ENCODE measurements at places on chromosomes 7 and 10.

DNA sequence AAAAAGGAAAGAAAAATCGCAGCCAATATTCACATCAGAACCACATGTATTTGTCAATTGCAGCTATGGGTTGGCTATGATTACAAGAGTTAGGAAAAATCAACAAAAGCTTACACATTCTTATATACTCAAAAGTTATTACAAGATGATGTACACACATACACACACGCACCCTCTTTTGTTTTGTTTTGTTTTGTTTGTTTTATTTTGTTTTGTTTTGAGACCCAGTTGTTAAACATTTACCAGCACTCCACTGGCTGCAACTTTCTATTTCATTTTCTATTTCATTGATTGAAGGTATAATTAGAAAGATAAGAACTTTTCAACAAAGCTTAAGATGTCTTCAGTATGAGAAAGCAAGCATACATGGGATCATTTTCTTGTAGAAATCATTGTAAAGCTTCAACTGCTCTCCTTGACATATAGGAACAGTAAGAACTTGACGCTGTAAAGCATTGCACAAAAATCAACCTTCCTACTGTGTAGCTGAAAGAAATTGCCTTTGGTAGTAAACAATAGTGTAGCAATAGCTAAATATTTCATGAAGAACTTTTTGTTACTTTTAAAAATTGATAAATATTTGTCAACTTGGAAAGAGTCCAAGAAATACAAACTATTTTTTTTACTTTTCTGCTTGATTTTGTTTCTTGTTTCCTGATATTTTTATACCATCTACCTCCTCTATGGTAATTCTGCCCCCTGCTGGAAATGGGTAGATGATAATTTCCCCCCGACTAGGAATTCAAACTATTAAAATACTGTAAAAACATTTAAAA lies 205.9 kb downstream of the MBL2 start:
- no peaks in the 10 kb centered on the region for H3K4me1 ChIP-seq
- no peak overlapping the region for H3K27ac ChIP-seq
- no peak overlapping the region for H3K4me3 ChIP-seq
- no peak for DNase-seq
- no peaks in the 10 kb centered on the region for H3K36me3 ChIP-seq

- no peaks in the 10 kb centered on the region for H3K27me3 ChIP-seq
- H3K4me1 ChIP-seq, result no peaks in the 10 kb centered on the region
- DNase-seq, result no peak
- H3K36me3 ChIP-seq, result no peaks in the 10 kb centered on the region
- no peak overlapping the region for H3K27ac ChIP-seq
Observed at GRCh38 chr10:58319599-58319998, 15.2 kb upstream of the UBE2D1 start.

DNA sequence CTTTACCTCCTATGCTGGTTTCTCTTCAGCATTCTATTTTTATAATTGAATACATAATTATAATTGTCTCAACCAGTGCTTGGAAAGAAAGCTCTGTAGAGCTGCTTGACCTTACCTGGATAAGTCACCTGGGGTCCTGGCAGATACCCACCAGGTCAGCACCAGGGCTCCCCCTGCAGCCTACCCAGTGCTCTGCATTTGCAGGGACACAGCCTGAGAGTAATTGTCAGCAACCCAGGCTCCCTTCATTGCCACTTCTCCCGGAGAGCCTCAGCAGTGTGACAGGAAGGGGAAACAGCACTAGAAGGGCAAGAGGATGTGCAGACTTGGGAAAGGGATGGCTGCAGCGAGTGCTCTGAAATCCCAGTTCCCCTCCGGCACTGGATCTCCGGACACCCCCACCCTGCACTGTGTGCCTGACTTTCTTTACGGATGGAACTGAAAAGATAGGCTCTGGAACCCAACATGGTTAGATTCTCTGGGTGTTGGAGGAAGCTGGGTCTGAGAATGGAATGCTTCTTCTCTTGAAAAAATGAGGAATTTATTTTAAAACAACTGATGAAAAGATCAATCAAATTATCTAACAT lies 11.4 kb upstream of the PAX4 start:
- no peak overlapping the region for H3K27ac ChIP-seq
- H3K36me3 ChIP-seq, result no peaks in the 10 kb centered on the region
- no peaks in the 10 kb centered on the region for H3K27me3 ChIP-seq
- no peak for DNase-seq
- H3K4me3 ChIP-seq, result no peak overlapping the region

DNA sequence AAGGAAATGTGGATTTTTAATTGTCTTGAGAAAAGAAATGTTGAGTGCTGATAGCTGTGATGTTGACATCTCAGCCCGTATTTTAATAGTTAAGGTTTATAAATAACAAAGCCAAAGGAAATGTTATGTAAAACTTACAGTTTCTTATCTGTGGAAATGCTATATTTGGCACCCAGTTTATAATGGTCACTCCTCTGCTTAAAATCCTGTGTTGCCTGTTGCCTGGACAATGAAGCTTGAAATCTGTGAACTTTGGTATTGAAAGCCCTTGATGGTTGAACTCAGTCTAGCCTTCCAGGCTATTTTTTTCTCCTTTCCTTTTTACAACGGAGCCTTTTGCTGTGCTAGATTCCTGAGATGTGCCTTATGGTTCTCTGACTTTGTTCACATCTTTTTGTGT lies 46.5 kb downstream of the MCU start:
- no peaks in the 10 kb centered on the region for H3K27me3 ChIP-seq
- no peaks in the 10 kb centered on the region for H3K4me1 ChIP-seq
- H3K4me3 ChIP-seq, result no peak overlapping the region
- DNase-seq, result no peak

DNA sequence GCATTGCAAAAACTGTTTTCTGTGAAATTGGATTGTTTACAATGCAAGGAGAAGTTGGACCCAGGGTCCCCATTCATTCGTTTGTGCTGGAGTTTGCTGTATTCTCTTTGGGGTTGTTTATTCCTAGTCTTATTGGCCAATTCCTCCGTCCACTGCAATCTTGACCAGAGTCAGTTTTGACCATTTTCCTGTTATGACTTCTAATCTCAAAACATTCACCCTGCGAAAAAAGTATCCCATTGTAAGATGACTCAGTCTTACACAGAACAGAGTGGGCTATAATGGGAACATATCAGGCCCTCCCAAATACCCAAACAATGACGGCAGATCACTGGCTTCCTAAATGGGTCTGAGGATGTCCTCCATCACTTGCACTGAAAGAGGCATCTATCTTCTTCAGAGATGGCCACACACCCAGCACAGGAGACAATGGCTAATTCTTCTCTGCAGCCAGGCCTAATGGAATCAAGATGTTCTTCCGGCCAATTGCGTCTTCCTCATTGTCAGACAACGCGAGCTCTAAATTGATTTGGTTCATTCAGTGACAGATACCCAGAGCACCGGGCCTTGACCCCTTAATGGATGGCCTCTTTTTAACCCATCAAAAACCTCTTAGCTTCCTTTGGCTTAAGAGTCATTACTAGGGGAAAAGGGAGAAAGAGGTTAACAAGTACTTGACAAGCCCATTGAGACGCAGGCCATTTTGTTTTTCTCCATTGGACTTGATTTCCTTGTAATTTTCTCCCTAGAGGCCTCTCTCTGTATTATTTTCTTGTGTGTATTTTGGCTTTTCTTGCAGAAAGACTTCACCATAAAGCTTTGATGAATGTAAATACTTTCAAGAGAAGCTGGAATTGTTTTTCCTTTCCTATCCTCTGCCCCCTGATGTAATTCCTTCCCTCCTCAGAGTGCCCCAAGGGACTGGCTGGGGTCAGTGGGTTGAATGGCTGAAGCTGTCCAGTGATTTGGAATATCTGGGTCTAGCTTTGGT lies 129.6 kb downstream of the PRPF18 start:
- H3K36me3 ChIP-seq, result peaks cover 5% of the 10 kb centered on the region
- no peaks in the 10 kb centered on the region for H3K27me3 ChIP-seq
- no peak for DNase-seq
- H3K4me1 ChIP-seq, result peaks cover 29% of the 10 kb centered on the region
- no peak overlapping the region for H3K4me3 ChIP-seq

- no peak overlapping the region for H3K4me3 ChIP-seq
- no peaks in the 10 kb centered on the region for H3K27me3 ChIP-seq
- H3K4me1 ChIP-seq, result no peaks in the 10 kb centered on the region
- H3K27ac ChIP-seq, result no peak overlapping the region
- no peaks in the 10 kb centered on the region for H3K36me3 ChIP-seq
Observed at GRCh38 chr10:109647627-109648026, 275.7 kb downstream of the XPNPEP1 start.

- H3K27ac ChIP-seq, result no peak overlapping the region
- no peak for DNase-seq
- peaks cover 16% of the 10 kb centered on the region for H3K4me1 ChIP-seq
Observed at GRCh38 chr7:2873686-2874551, 29.8 kb upstream of the GNA12 start.

GRCh38 chr10:44460416-44460815 lies 75.5 kb upstream of the CXCL12 start:
- no peaks in the 10 kb centered on the region for H3K36me3 ChIP-seq
- H3K27me3 ChIP-seq, result peaks cover 2% of the 10 kb centered on the region
- H3K4me1 ChIP-seq, result peaks cover 9% of the 10 kb centered on the region

- no peaks in the 10 kb centered on the region for H3K27me3 ChIP-seq
- H3K4me1 ChIP-seq, result peaks cover 19% of the 10 kb centered on the region
- no peak overlapping the region for H3K27ac ChIP-seq
- DNase-seq, result no peak
Observed at GRCh38 chr10:43199684-43200537, 61.7 kb downstream of the CSGALNACT2 start.

- H3K36me3 ChIP-seq, result peaks cover 3% of the 10 kb centered on the region
- no peak overlapping the region for H3K4me3 ChIP-seq
- no peak overlapping the region for H3K27ac ChIP-seq
- H3K4me1 ChIP-seq, result peaks cover 6% of the 10 kb centered on the region
Observed at GRCh38 chr7:155198901-155199845, 98.5 kb upstream of the INSIG1 start.

DNA sequence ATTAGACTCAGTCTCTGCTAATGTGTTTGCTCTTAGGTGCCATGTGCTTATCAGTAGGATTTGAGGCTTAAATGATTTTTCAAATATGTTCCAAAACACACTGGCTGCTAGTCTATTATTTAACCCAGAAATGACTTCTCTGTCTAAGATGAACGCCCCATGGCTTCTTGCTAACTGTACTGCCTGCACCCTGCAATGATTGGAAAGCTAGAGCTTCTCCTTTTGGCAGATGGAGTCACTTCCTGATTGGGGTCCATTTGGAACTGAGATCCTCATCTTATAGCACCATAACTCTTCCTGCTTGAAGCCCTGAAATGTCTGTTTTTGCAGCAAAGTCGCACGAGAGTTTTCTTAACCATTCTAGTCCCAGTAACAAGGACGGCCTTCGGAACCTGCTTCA lies 186.5 kb upstream of the ADO start:
- no peak for DNase-seq
- H3K27ac ChIP-seq, result no peak overlapping the region
- no peak overlapping the region for H3K4me3 ChIP-seq
- no peaks in the 10 kb centered on the region for H3K27me3 ChIP-seq
- H3K36me3 ChIP-seq, result no peaks in the 10 kb centered on the region
- no peaks in the 10 kb centered on the region for H3K4me1 ChIP-seq

- H3K27ac ChIP-seq, result no peak overlapping the region
- DNase-seq, result no peak
- peaks cover 20% of the 10 kb centered on the region for H3K36me3 ChIP-seq
- no peaks in the 10 kb centered on the region for H3K27me3 ChIP-seq
Observed at GRCh38 chr7:618539-619367, 99.1 kb upstream of the PDGFA start.

DNA sequence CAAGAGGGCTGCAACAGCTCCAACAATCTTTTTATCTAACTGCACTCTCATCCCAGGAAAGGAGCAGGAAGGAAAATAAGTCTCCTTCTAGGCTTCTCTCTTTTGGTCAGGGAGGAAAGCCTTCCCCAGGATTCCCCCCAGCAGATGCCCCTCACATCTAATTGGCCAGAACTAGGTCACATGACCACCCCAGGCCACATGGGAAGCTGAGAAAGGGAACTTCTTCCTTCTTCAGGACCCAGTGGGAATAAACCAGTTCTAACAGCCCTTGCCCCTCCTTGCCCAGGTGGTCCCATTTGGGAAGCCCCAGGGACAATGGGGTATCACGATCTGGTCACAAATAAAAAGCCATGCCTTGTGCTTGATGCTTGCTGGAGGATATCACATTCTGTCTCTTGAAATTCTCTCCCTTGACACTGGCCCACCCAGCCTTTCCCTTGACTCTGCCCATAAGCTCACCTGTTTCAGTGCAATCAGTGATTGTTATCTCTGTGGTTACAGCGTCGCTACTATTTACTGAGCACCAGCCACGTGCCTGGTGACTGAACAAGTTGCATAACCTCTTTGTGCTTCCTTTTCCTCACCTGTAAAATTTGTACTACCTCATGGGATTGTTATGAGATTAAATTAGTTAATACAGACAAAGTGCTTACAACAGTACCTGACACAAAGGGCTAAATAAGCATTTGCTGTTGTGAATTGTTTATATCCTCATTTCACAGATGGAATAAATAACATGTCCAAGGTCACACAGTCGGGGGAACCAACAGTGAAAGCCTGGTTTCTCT lies 9.0 kb upstream of the TACR2 start:
- no peaks in the 10 kb centered on the region for H3K4me1 ChIP-seq
- H3K27me3 ChIP-seq, result no peaks in the 10 kb centered on the region
- no peak for DNase-seq
- H3K36me3 ChIP-seq, result no peaks in the 10 kb centered on the region
- H3K4me3 ChIP-seq, result no peak overlapping the region
- H3K27ac ChIP-seq, result no peak overlapping the region

DNA sequence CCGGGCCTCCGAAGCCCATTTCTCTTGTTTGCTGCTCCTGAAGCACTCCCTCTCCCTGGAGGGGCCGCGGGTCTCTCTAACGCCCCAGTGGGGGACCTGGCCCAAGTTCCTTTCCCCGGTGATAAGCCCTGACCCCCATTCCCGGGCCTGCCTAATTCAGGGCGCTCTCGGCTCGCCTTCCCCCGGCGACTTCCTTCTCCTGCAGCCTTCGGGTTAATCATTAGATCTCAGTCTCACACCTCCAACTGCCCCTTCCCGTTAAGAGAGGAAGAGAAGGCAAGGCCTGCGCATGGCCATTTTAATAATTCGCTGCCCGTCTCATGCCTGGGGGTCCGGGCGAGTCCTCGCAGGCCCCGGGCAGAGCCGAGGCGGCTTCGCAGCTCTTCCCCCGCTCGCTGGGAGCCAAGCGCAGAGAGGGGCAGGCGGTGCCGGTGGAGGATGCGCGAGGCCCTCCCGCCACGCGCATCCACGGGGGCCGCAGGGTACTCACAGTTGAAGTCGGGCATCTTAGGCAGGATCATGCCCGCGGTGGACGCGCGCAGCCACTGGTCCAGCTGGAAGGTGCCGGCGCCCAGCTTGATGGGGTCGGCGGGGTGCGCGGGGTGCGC lies 1.2 kb downstream of the MNX1 start:
- no peak overlapping the region for H3K27ac ChIP-seq
- H3K27me3 ChIP-seq, result peaks cover 93% of the 10 kb centered on the region
- peaks cover 34% of the 10 kb centered on the region for H3K4me1 ChIP-seq
- H3K36me3 ChIP-seq, result no peaks in the 10 kb centered on the region
- DNase-seq, result no peak
- H3K4me3 ChIP-seq, result no peak overlapping the region

- no peaks in the 10 kb centered on the region for H3K27me3 ChIP-seq
- DNase-seq, result no peak
- no peak overlapping the region for H3K4me3 ChIP-seq
- no peak overlapping the region for H3K27ac ChIP-seq
- H3K4me1 ChIP-seq, result no peaks in the 10 kb centered on the region
Observed at GRCh38 chr10:122646511-122647382, 52.9 kb downstream of the C10orf120 start.

Data from spinal cord (tissue), 10 donors.